Left ventricle myocardium superior (tissue), 1 donor: ENCODE measurements at places on chromosomes 11 and 22. TPM values are rescaled to one million over a fixed set of nuclear protein-coding genes. Genes with fewer than 3 reads are reported as not detected.

Gene GAB2
- 17.2 TPM for total RNA-seq

Gene HEPN1
- total RNA-seq = not detected

Gene PRR33
- 4.4 TPM for total RNA-seq

Gene SLC22A9
- total RNA-seq = not detected

Gene MIOX
- not detected for total RNA-seq

Gene GTSE1
- 0.45 TPM for total RNA-seq

Gene UBQLN3
- total RNA-seq = not detected

Gene VWA5A
- total RNA-seq = 2.8 TPM

Gene IGSF9B
- total RNA-seq = 34.5 TPM

Gene REXO2
- total RNA-seq = 161 TPM

Gene C11orf91
- total RNA-seq = not detected

Gene MLC1
- total RNA-seq = 0.10 TPM

Gene APOL4
- 3.8 TPM for total RNA-seq

Gene SMTNL1
- not detected for total RNA-seq

Gene MS4A3
- total RNA-seq = not detected

Gene NCR3LG1
- 0.55 TPM for total RNA-seq

Gene PELI3
- total RNA-seq = 10.9 TPM

Gene PANX2
- 0.40 TPM for total RNA-seq

Gene ISX
- not detected for total RNA-seq

Gene POU2AF1
- total RNA-seq = 0.62 TPM

Gene PANX1
- total RNA-seq = 17.4 TPM

Gene ABCC8
- 2.1 TPM for total RNA-seq

Gene SYT7
- total RNA-seq = 32.5 TPM

Gene DERL3
- 2.1 TPM for total RNA-seq

Gene YAP1
- 98.6 TPM for total RNA-seq

Gene DAGLA
- total RNA-seq = 5.5 TPM

Gene BIRC3
- 8.2 TPM for total RNA-seq

Gene NOX4
- 1.5 TPM for total RNA-seq

Gene BACE1
- total RNA-seq = 14.9 TPM

Gene FXYD6
- total RNA-seq = 35.4 TPM

Gene IFITM10
- total RNA-seq = 0.77 TPM

Gene TYR
- total RNA-seq = not detected

Gene NAALAD2
- total RNA-seq = 1.8 TPM

Gene TOMM22
- 65.5 TPM for total RNA-seq

Gene CHRM1
- total RNA-seq = 0.07 TPM

Gene NRXN2
- 0.97 TPM for total RNA-seq

Gene CRYBA4
- total RNA-seq = not detected

Gene UPB1
- total RNA-seq = 0.97 TPM

Gene C1QTNF4
- not detected for total RNA-seq

Gene EMID1
- total RNA-seq = 0.40 TPM

Gene NCF4
- total RNA-seq = 6.8 TPM

Gene C11orf21
- total RNA-seq = 66.5 TPM

Gene GAL3ST1
- total RNA-seq = 0.57 TPM

Gene MYO18B
- total RNA-seq = 138 TPM

Gene DDIAS
- total RNA-seq = 0.52 TPM

Gene PACS1
- total RNA-seq = 59.0 TPM

Gene HIC2
- total RNA-seq = 1.2 TPM

Gene MUC6
- total RNA-seq = not detected

Gene DEUP1
- not detected for total RNA-seq

Gene DNAJB7
- not detected for total RNA-seq

Gene DLG2
- 5.7 TPM for total RNA-seq

Gene MOGAT2
- 0.17 TPM for total RNA-seq

Gene SCO2
- total RNA-seq = 1.3 TPM

Gene CD3D
- total RNA-seq = 1.6 TPM

Gene HPX
- total RNA-seq = not detected

Gene OR5P2
- not detected for total RNA-seq

Gene SLN
- total RNA-seq = 5.7 TPM

Gene SCGB1A1
- not detected for total RNA-seq
